Activated naive CD4-positive, alpha-beta T cell treated with anti-CD3 and anti-CD28 coated beads, Interleukin-2, amount 10 ng/mL, durations not matched to agents 5 hours and 36 hours (primary cell): ENCODE measurements at places on chromosomes 16 and 17. TPM values are rescaled to one million over a fixed set of nuclear protein-coding genes. Genes with fewer than 3 reads are reported as not detected.

POLR2A gene
- 175 TPM for total RNA-seq

ZC3H7A gene
- total RNA-seq: 69.7 TPM

G6PC1 gene
- not detected for total RNA-seq

CDYL2 gene
- total RNA-seq: 36.3 TPM

GPR179 gene
- total RNA-seq: not detected

LRRC36 gene
- total RNA-seq: not detected

GAS7 gene
- total RNA-seq: 0.78 TPM

SPNS2 gene
- total RNA-seq: 0.53 TPM

UTS2R gene
- 0.20 TPM for total RNA-seq

COX6A2 gene
- total RNA-seq: not detected

HBQ1 gene
- not detected for total RNA-seq

CLEC10A gene
- total RNA-seq: not detected

PSMB3 gene
- total RNA-seq: 173 TPM

HAP1 gene
- total RNA-seq: not detected

MT1M gene
- total RNA-seq: not detected

KRT25 gene
- not detected for total RNA-seq

TBX2 gene
- total RNA-seq: not detected

OTOP3 gene
- total RNA-seq: not detected

CACNG3 gene
- not detected for total RNA-seq

TMEM92 gene
- not detected for total RNA-seq

ZPBP2 gene
- total RNA-seq: not detected

KRT20 gene
- not detected for total RNA-seq

NQO1 gene
- 16.6 TPM for total RNA-seq

DOC2A gene
- not detected for total RNA-seq

RNU2-1 gene
- 7,703 TPM for total RNA-seq
